ENCODE measurements at places on chromosomes 2 and 18. TPM values are rescaled to one million over a fixed set of nuclear protein-coding genes. Genes with fewer than 3 reads are reported as not detected.

The NOSTRIN gene
- 1.4 TPM for total RNA-seq

The EDAR gene
- not detected for total RNA-seq

The DCAF17 gene
- 32.4 TPM for total RNA-seq

The STPG4 gene
- total RNA-seq, result under 0.01 TPM

The KCNG3 gene
- not detected for total RNA-seq

The GAL3ST2 gene
- 0.85 TPM for total RNA-seq

The NRP2 gene
- 9.2 TPM for total RNA-seq

The NOL4 gene
- total RNA-seq, result 0.38 TPM

The KCNS3 gene
- total RNA-seq, result 3.6 TPM

The CPLX4 gene
- total RNA-seq, result not detected

The CRYGD gene
- not detected for total RNA-seq

The CTAGE1 gene
- 0.28 TPM for total RNA-seq

The VWC2L gene
- not detected for total RNA-seq

The CD8B2 gene
- total RNA-seq, result not detected

The CCDC85A gene
- 5.4 TPM for total RNA-seq

The ALPG gene
- not detected for total RNA-seq

The SOWAHC gene
- total RNA-seq, result 13.8 TPM

The RAX gene
- not detected for total RNA-seq

The ALPP gene
- total RNA-seq, result not detected

The PROKR1 gene
- total RNA-seq, result not detected

The ERICH2 gene
- not detected for total RNA-seq

The KDSR gene
- 37.2 TPM for total RNA-seq
